ENCODE measurements at places on chromosomes 2 and 18. TPM values are rescaled to one million over a fixed set of nuclear protein-coding genes. Genes with fewer than 3 reads are reported as not detected.
A peak's percentile ranks its signal among the peaks of the same experiment; 100 is the strongest.

Gene HOXD9
- not detected for total RNA-seq

DNA sequence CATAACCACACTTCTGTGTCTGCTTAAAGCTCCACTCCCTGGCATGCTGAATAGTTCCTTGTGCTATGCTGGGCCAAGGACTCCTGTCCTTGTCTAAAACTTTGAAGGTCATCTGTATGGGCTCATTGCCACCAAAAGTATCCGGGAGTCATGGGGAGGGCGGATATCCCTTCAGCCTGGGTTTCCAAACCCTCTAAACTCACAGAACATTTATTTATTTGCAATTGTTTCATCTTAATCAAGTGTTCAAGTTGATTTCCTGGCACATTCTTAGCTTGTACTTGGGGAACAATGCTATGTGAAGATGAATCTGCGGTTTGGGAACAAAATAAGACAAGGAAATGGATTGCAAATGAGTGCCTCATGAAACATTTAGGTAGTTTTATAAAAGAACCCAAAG, 1.8 kb downstream of the NOSTRIN start:
- DNase-seq: no peak

- DNase-seq: no peak
These were observed 117.1 kb downstream of the ZFP36L2 start for GRCh38 chr2:43109261-43109743.

Gene UGT1A4
- not detected for total RNA-seq

Gene IL37
- total RNA-seq: not detected

GRCh38 chr2:182018218-182018617, 32.6 kb downstream of the PPP1R1C start:
- DNase-seq: no peak

DNA sequence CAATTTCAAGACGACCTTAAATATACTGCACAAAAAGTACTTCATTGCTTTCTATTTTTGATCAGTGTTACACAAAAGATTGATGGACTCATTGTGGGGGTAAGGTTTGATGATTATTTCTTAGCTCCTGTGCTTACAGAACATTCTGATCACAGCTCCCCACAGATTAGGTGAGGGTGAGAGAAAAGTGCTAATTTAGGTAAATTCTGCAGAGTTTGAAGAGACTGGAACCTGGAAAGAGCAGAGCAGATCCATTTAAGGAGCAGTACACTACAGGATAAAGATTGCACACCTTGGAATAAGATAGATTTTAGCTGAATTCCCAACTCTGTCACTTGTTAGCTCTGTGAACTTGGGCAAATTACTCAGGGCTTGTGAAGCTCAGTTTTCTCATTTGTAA, 291.9 kb upstream of the CDH7 start:
- DNase-seq: no peak

Gene CRYBA2
- total RNA-seq: not detected

- DNase-seq: no peak
These were observed 62.2 kb downstream of the HAUS1 start for GRCh38 chr18:46166261-46166970.

Gene ITPRIPL1
- total RNA-seq: 53.2 TPM

DNA sequence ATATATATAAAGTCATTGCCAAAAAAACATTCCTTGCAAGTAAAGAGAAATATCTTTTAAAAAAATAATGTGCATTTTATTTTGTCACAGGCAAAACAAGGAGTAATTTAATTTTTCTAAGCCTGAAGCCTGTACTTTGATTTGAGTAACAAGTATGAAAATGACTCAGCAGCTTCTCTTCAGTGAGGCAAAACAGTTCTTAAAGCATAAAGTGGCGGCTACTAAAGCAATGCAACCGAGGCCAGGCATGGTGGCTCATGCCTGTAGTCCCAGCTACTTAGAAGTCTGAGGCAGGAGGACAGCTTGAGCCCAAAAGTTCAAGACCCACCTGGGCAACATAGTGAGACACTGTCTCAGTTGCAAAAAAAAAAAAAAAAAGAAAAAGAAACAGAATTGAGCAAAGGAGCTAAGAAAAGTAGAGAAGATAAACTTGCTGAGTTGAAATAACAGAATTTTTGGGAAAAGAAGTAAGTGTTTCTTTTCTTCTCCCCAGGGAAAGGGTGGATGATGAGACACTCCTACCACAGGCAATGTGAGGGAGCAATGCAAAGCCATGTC, 29.6 kb downstream of the DOK1 start:
- peak; percentile 66 for DNase-seq

Gene LBX2
- total RNA-seq: 2.4 TPM

DNA sequence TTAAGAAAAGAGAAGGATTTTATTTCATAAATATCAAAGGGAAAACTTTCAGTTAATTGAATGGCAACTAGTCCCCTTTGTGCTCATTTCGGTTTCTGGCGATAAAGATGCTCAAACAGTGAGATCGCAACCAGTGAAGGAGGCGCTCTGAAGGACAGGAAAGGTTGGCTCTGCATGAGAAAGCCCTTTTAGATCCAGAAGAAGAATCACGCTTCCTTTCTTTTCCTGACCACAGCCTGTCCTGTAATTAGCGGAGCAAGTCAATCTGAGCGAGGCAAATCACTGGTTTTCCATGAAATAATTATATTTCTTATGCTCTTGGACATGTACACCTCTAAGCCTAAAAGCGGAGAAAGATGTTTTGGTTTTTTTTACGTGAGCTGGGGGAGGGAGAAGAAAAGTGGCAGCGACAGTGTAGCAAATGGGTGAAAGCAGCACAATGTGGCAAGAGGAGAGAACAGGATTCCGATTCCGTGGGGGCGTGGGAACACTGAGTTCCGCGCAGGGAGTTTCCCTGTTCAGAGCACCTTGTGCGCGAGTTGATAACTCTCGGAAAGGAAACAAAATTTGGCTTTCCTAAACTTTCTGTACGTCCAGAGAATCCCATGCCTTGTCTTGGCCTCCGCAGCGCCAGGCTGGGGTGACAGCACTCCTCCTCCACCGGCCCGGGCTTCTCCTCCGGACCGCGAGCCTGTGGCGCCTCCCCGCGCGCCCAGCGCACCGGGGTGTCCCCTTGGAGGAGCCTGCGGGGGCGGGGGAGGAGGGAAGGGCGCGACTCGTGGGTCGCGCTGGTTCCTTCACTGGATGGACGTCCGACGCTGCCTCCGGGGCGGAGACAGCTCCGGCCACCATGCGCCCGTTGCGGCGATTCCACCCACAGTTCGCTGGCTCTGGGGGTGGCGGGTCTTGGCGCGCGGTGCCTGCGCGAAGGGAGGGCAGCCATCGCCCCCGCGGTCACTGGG, 620 bp upstream of the SLC9A2 start:
- no peak for DNase-seq

DNA sequence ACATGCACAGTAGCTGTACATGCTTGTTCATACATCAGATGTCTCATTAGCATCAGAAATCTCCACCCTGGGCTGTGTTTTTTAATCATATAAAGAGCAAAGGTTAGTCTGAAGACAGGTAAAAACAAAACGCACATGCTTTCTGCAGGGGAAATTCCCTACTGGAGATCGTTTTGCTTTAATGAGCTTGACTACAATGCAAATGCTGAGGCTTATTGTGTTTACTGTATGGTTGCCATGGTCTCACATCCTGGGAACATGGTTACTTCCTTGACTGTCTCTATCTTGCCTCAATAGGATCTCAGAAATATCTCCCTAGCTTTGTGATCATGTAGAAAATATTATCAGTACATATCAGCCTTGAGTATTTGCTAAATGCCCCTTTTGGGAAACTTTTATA, 336.5 kb upstream of the TFPI start:
- no peak for DNase-seq

DNA sequence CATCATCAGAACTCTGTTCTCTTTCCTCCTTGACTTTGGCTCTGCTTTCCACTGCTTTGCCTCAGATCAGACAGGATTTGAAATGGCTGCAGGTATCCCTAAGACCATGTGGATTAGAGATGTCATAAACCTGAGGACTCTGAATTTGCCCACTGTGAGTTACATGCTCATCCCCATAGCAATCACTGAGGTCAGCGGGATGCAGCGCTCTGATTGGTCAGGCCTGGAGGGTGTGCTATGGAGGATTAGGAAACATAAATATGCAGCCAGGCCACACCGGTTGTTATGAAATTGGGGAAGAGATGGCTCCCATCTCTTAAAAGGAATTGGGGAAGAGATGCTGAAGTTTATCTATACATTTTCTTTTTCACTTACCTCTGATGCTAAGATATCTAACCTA, 73.7 kb upstream of the DNAJC10 start:
- peak; percentile 55 for DNase-seq

- DNase-seq: no peak
These were observed 28.0 kb downstream of the GCG start for GRCh38 chr2:162123806-162124758.

GRCh38 chr2:231926761-231927565, 767 bp upstream of the NPPC start:
- DNase-seq: peak; percentile 57

DNA sequence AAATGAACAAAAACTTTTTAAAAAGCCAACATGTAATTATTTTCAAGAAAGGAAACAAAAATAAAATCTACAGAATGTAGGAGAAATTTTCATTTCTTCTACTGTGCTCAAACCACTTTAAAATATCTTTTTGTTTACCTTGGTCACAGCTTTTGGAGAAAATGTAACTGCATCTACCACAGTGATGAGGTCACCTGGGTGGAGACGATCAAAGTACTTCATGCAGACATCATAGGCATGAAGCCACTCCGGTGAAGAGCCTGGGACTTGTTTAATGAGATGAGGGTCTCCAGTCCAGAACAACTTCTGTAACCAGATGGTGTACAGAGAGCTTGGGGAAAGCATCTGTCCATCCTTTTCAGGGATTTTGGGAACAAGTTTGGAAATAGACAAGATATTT, 285.8 kb downstream of the NBAS start:
- DNase-seq: no peak

Gene SPATA3
- 1.2 TPM for total RNA-seq

GRCh38 chr2:69744456-69744855, 2.5 kb downstream of the ANXA4 start:
- no peak for DNase-seq

Gene SRD5A2
- not detected for total RNA-seq

Gene ANKRD30BL
- not detected for total RNA-seq

Gene DSG1
- not detected for total RNA-seq

- no peak for DNase-seq
These were observed at the start of gene SERPINB13 for GRCh38 chr18:63586966-63587365. TSS of gene SERPINB13 (plus strand) at chr18:63587343. CDS start at chr18:63588668, 1,325 bp downstream.

DNA sequence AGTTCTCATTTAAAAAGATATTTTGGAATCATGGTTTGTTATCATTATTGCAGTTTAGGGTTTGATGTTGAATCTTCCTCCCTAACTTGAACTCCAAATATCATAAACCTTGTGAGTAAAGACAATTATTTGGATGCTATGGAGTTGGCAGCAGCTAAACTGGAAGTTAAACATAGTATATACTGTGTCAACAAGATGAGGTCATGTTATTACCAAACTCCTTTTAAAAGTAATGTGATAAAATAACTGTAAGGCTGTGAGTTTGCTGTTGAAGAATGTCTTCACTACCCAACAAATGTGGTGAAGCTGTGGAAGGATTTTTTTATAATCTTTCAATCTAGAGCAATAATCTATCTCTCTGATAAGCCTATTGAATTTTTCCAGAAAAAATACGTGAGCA, 16.0 kb downstream of the DNAH6 start:
- DNase-seq: no peak

DNA sequence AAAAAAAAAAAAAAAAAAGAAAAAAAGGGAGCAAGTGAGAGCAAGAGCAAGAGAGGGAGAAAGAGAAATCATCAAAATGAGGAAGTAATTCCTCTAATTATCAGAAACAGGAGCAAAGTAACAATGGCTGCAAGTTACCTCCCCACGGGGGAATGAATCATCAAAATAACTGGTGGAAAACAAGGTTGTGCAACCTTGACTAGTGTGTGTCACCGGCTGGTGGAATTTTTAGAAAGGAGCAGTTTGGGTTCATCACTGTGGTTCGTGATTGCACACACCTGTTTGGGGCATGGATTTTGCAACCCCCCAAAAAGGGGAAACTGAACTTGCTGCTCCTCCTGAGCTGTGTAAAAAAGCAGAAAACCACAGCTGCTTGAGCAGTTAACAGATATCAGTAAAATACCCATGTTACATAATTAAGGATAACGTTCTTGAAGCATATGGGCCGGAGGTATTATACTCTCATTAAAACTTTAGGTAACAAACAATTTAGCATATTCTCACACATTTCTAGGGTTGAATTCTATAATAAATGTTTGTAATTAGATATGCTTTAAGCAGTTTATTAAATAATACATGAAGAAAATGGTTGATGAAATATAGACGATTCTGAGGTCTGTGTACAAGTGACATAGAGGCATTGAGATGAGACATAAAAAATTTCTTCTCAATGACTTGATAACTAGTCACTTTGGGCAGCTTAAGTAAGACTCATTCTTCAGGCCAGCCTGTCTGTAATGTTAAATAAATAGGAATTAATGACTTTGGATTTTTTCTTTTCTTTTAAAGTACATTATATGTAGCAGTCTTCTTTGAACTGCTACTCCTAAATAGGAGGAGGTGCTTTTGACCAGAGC, 184.2 kb upstream of the ZEB2 start:
- DNase-seq: no peak

Gene MLPH
- total RNA-seq: not detected

DNA sequence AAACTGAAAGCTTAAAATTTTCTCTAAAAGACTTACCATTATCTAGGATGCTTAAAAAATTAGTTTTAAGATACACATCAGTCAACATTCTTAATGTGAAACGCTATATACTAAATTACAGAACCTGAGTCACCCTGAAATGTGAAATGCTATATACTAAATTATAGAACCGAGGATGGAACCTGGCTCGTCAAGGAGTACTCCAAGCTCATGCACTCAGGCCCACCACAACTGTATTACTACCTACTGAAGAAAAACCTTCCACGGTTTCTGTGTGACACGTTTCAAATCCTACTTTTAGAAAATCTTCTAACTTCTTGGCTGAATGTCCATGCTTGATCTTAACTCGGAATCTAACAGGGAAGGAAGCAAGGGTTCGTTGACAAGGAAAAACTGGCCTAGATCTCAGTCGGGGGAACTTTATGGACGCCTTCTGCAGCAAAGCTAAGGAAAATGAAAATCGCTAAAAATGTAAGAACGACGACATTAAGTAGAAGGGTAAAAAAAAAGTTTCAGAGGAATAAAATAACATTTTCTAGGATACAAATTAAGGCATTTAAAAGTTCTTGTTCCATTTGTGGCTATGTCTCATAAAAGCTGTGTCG, 1.4 kb downstream of the PRKD3 start:
- DNase-seq: no peak

GRCh38 chr2:238921259-238921658, 73.4 kb downstream of the TWIST2 start:
- DNase-seq: no peak

- DNase-seq: peak; percentile 76
These were observed 94.9 kb downstream of the MBD2 start for GRCh38 chr18:54129448-54130067.

Gene ACKR3
- total RNA-seq: 3.3 TPM

GRCh38 chr18:49441338-49441938, 19.0 kb downstream of the DYM start:
- no peak for DNase-seq

- DNase-seq: no peak
These were observed 34.2 kb downstream of the FIGN start for GRCh38 chr2:163701399-163702195.

Gene B3GNT7
- total RNA-seq: 0.49 TPM

GRCh38 chr2:6657855-6658254, 207.9 kb downstream of the CMPK2 start:
- no peak for DNase-seq

Gene C1QL2
- total RNA-seq: not detected

Gene DTNA
- total RNA-seq: not detected

GRCh38 chr2:12931186-12931844, 214.6 kb downstream of the TRIB2 start:
- DNase-seq: no peak

GRCh38 chr18:3451989-3452749, 2.2 kb downstream of the TGIF1 start:
- DNase-seq: no peak

Gene COL3A1
- not detected for total RNA-seq

Gene CCL20
- total RNA-seq: not detected
